ENCODE measurements at places on chromosomes 7 and 10.

GRCh38 chr7:116809636-116810266 lies 52.6 kb upstream of the CAPZA2 start:
- no peak for DNase-seq

DNA sequence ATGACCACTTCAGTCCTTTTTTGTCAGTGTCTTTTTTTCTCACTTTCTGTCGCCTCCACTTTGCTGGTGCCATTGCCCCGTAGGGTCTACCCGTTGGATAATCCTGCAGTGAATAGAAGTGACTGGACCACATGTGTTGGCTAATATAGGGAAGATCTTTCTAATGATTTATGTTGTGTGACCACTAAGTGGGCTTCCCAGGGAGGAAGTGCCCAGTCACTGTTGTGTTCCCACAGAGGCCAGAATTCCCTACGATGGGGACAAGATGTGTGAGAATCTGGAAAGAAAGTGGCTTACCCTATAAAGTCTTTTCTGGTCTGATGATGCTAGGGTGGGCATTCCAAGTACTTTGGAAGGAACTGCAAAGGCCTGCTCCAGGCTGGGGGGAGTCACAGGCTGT lies 28.4 kb upstream of the SMC3 start:
- DNase-seq, result no peak

DNA sequence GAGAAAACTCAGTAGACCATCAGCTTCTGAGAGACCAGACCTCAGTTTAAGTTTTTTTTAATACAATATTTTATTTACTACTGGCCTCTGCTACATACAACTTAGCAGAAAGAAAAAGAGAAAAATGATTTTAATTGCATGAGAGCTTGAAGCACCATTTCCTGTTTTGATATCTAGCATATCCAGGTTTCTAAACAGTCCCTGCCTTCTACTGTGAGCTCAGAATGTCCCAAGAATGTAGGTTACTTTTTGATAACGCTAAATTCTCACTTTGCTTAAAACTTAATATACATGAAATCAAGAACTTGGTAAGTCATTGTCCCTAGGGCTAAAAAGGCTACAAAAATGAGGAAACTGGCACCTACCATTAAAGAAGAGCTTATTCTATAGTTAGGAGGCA lies 7.0 kb downstream of the TMEM243 start:
- no peak for DNase-seq

GRCh38 chr7:84113286-84113685 lies 81.3 kb downstream of the SEMA3A start:
- DNase-seq, result no peak

DNA sequence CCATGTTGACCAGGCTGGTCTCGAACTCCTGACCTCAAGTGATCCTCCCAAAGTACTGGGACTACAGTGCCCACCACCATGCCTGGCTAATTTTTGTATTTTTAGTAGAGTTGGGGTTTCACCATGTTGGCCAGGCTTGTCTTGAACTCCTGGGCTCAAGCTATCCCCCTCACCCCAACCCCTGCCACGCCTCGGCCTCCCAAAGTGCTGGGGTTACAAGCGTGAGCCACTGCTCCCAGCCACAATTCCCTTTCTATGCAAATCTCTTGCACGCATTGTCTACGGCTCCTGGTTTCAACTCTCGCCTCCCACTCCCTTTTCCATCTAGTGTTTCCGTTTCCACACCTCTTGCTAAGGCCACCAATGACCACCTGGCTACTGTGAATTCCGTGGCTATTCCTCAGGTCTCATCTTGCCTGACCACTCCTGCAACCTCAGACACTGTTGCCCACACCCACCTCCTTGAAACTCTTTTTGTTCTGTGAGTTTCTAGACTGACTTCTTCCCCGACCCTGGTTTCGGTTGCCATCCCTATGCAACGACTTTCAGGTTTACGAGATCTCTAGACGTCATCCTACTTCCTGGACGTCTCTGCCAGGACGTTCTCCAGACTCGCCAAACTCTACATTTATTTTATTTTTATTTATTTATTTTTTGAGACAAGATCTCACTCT lies 3.4 kb downstream of the CLDN3 start:
- no peak for DNase-seq

All from MG63 (cell line).